ENCODE measurements at places on chromosomes 7 and 10. TPM values are rescaled to one million over a fixed set of nuclear protein-coding genes. Genes with fewer than 3 reads are reported as not detected.

The MSANTD7 gene
- total RNA-seq = 13.9 TPM

The TDRD1 gene
- total RNA-seq = 0.15 TPM

- no peak for DNase-seq
Measured at GRCh38 chr7:124856299-124856888, 73.2 kb downstream of the POT1 start.

DNA sequence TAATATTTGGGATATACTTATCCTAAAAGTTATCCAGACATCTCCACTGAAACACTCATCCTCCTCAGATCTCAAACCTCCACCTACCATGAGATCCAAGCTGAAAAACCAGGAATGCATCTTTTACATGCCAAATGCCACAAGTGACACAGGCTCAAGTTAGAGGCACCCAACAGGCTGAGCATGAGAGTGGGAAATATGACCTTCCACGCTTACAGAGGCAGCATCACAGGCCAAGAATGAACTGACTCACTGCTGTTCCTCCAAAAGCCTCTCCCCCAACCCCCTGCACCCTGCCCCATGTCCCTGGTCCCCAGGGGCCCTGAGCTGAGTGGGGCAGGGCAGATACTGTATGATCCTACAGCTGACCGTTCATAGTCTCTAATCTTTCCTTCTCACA, 4.8 kb upstream of the MTPAP start:
- DNase-seq = no peak

The EVX1 gene
- not detected for total RNA-seq

The KCNIP2 gene
- total RNA-seq = 21.0 TPM

DNA sequence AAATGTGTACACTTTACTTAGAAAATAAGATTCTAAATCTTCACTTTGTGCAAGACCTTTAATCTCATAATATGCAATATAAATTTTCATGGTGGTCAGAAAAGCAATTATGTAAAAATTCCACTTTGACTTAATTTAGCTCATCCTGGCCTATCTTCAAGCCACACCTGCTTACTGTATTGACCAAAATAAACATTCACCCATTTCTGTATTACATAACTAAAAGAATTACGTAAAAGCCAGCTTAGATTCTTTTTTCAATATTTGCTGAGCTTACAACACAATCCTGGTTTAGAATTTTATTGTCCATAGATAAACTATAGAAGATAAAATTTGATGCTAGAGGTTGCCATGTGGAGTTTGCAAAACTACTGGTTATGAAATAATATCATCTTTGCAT, 172.9 kb upstream of the GRM3 start:
- DNase-seq = no peak

DNA sequence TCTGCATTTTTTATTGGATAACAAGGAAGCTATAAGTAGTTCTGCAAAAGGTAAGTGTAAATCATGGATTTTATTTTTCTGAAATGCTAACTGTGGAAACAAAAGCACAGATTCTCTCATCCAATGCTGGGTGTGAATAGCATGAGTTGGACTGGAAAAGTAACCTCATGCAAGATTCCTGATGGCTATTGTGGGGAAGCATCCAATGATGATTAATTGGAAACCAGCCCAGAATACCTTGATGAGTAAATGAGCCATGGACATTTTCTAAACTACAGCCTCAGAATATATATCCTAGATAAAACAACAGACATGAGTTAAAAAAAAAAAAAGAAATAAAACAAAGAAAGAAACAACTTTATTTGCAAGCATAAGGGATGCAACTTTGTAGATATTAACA, 934.6 kb downstream of the CCSER2 start:
- DNase-seq = no peak

GRCh38 chr7:21261627-21262594, 166.0 kb upstream of the SP4 start:
- no peak for DNase-seq

DNA sequence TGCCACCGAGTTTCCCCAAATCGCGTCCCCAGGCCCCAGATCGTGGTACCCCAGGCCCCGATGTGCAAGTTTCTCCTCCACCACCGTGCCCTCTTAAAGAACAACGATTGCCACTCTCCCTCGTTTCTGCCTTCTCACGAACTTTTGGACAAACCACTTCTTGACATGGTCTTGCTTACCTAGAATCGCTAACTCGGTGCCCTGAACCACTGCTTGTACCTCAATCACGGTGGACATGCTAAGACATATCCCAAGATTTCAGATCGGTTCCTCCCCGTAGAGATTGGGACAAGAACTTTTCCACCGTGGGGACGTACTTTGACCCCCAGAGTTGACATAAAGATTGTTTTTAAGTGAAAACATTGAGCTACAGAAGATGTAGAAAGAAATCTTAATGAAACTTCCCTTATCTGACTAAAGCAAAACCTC, 477 bp upstream of the ZC3HAV1 start:
- DNase-seq = no peak

DNA sequence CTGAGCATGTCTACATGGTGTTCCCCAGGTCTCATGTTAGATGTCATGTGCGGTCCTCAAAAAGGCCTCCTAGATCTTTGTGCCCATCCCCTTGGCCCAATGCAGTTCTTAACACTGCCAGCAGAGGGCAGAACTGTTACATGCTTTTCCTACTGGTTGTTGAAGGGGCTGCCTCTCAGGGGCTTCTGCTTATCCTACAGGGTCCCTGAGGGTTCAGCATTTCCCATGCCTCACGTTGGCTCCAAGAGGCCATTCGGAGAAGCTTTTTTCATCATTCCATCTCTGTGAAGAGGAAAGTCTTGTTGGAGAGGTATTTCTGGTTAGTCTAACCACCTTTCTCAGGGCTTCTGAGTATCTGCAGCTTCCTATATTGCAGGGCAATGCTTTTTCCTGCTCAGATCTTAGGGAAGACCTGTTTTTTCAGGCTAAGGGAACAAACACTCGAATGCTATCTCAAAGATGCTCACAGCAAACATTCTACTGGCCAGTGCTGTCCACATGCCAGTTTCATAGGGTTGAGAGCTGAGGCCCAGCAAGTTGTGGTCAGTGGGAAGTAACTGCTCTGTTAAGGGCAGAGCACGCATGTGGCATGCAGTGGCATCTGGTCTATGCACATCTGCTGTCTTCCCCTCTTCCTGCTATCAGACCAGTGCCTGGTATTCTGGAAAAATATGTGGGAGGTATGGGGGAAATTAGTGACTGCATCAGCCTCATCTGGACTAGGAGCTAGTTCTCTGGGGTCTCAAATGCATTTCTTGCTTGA, 31.5 kb downstream of the MBL2 start:
- DNase-seq = peak; percentile 35

The CCDC6 gene
- 42.5 TPM for total RNA-seq

Data from upper lobe of left lung (tissue), 6 donors.